Umbilical cord (tissue), 2 donors: ENCODE measurements at places on chromosomes 11 and 22.
A peak's percentile ranks its signal among the peaks of the same experiment; 100 is the strongest.

DNA sequence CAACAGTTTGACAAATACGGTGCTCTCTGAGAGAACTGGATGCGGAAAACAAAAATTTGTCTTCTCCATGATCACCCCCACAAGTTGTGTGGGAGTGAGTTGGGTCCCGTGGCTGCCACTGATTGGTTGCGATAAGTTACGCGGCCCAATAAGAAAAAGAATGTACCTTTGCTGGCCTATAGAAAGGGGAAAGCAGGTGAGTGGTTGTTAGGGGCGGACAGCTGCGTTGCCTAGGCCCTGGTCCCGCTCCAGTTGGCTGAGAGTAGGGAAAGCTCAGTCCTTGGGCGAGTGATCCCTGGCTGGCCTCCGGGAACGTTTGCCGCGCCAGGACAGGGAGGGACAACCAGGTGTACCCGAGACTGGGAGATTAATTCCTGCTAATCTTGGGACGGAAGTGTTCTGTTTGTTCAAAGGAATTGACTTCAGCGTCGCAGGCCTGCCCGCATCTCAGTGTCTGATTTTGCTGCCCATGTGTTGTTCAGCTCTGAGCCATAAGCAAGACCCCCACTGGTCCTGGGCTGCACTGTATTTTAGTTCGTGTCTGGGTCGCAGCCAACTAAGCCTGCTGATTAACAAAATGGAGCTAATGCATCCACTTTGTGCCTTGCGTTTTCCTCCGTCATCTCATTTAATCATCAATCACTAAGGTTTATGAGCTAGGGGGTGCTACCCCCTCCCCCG, 773 bp upstream of the SYVN1 start:
- DNase-seq = peak; percentile 97

DNA sequence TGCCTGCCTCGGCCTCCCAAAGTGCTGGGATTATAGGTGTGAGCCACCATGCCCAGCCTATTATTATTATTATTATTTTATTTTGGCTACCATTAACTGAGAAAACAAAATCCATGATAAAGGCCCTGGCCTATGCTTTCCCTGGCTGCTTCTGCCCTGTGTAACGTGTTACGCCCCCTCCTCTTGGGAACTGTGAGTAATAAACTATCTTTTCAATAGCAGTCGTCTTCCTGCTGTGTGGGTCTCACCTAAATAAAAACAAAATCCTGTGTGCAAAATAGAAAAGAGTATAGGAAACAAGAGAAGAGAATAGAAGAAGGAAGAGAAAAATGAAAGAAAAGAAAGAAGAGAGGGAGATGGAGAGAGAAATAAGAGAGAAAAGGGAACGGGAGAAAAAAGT, 237.0 kb downstream of the MIAT start:
- DNase-seq = no peak

GRCh38 chr11:126109941-126110731, 47.5 kb upstream of the CDON start:
- no peak for DNase-seq

DNA sequence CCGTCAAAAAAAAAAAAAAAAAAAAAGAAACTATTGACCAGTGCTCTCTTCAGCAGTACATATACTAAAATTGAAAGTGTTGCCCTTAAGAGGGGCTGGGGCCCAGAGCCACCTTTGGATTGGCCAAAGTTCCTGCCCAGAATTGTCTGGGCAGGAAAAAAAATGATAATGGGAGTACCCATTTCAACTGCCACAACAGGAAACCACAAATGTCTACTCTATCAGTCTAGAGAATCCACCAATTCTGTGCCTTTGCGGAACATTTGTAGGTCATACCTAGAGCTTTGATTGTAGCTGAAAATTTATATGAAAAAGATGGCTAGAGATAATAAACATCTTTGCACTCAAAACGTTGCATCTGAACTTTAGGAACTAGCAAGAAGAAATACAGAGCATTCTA, 69.4 kb downstream of the FAM76B start:
- no peak for DNase-seq

DNA sequence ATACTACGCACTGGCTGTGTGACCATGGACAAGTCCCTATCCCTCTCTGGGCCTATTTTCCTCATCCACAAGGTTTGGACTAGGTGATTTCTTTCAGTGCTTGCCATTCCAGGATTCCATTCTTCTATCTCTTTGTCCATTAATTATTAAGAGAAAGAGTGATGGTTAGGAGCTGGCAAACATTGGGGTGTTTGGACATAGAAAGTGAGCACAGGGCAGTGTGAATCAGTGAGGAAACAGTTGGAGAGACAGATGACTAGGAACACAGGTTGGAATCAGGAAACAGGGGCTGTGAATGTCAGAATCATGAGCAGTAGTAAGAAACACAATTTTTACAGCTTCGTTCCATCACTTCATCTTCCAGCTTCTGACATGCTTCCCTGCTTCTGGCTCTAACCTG, 211.8 kb downstream of the INSC start:
- no peak for DNase-seq

DNA sequence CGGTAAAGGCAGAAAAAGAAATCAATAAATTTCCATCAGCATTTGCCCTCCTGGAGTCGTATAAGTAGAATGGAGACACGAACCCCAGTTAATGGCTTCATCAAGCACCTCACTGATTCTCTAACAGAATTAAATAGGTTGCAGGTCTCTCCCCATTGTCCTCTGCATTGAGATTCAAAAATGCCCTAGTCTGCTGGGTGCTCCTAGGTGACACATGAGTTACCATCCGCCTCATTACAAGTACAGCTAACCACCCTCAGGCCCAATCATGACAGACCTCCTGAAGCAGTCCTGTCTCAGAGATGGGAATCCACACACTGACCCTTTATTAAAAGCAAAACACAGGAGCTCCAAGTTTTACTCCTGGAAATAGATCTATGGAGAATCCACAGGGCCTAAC, 31.4 kb downstream of the HSPA8 start:
- DNase-seq = no peak

DNA sequence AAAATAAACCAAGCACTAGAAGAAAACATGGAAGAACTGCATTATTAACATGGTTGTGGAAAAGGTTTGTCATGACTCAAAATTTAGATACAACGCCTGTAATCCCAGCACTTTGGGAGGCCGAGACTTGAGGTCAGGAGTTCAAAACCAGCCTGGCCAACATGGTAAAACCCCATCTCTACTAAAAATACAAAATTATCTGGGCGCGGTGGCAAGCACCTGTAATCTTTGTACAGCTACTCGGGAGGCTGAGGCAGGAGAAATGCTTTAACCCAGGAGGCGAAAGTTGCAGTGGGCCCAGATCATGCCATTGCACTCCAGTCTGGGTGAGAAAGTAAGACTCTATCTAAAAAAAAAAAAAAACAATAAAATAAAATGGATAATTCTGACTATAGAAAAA, 23.7 kb downstream of the GNB1L start:
- DNase-seq = no peak

- DNase-seq = no peak
Observed at GRCh38 chr22:37870273-37870672, 21.1 kb downstream of the EIF3L start.

GRCh38 chr11:87871056-87871455, 304.2 kb downstream of the RAB38 start:
- DNase-seq = no peak

- no peak for DNase-seq
Observed at GRCh38 chr22:45603619-45604018, 68.0 kb upstream of the ATXN10 start.

- DNase-seq = no peak
Observed at GRCh38 chr11:62842171-62842741, 2.9 kb upstream of the WDR74 start.

DNA sequence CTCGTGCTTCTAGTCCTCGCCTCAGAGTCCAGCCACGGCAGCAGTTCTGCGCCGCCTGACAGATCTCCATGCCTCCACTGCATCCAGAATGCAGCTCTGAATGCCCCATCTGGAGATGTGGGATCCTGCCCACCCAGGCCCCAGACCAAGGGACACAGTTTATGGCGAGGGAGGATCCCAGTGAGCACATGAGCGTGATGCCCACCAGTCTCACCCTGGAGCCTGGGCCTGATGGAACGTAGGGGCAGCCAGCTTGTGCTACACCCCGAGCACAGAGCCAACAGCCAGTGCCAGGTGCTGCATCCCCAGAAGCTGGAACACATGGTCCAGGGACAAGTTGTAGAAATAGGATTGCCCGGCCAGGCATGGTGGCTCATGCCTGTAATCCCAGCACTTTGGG, 10.4 kb downstream of the IGLL1 start:
- no peak for DNase-seq

GRCh38 chr11:110891411-110891810, 179.2 kb upstream of the ARHGAP20 start:
- peak; percentile 78 for DNase-seq

- no peak for DNase-seq
Observed at GRCh38 chr22:37764622-37765021, 43.1 kb upstream of the GCAT start.

GRCh38 chr22:25572708-25573171, 8.3 kb downstream of the GRK3 start:
- DNase-seq = no peak

- DNase-seq = no peak
Observed at GRCh38 chr11:100232006-100232405, 455.1 kb upstream of the ARHGAP42 start.

- DNase-seq = no peak
Observed at GRCh38 chr11:68140496-68141245, 19.5 kb upstream of the CHKA start.

DNA sequence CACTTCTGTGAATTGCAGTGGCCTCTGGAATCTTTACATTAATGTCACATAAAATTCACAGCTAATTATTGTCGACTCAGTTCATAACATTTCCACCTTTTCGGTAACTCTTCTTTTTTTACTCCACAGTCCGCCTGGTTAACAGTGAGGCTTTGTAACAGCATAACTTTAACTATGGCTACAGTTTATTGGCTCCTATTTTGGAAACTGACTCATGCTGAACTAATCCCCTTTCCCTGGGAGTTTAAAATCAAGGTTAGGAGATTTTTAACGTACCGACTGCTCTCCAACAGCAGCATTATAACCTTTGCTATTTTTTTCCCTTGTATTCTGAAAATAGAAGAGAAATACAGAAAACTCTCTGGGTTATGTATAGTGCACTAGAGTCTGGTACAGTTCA, 3.2 kb upstream of the POGLUT3 start:
- peak; percentile 74 for DNase-seq

DNA sequence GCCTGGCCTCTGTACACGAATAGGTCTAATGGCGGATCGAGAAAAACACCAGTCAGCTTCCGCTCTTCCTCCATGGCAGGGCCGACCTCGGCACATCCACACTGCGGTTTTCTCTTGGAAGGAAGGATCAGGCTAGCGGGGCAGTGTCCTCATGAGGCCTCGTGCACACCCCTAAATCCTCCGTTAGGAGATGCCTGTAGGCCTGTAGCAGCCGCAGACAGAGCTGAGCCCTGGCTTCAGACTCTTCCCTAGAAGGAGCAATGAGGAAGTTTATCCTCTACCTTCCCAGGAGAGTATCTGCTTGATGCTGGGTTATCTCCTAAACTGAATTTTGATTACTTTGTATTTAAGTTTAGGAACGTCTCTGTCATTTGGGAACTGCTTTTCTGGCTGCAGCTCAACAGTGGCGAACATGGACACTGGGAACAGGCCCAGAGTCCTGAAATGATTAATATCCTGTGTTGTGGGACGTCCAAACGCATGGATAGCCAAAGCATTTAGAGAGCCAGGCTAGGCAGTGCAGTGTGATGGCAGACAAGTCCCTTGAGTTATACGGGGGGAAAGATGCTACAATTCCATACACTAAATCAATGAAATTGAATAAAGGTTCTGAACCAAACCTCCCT, 16.5 kb upstream of the BMAL1 start:
- DNase-seq = no peak

GRCh38 chr11:69791276-69792180, 16.4 kb upstream of the FGF4 start:
- DNase-seq = peak; percentile 84

DNA sequence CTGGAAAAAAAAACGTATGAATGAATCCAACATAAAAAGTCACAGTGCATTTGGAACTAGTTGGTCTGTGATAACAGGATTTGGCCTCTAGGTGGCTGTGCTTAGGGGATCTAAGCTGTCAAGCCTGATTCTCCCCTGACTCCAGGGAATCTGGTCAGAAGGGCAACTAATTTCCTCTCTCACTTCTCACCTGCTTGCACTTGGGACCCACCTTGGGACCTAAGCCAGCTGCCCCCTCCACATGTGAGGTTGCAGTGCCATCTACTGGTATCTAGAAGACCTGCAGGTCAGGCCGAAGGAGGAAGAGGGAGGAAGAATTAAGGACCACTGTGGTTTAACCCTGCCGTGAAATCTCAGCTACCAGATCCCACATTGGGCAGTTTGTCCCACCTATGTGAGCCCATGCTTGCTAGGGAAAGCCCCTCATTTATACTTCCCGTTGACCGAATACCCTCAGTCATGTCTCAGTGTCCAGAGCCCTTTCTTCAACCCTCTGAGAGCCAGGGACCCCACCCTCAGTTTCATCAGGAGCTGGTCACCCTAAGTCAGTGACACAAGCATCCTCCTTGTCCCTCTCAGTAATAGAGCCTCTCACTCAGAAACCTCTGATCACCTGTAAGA, 33.2 kb upstream of the CAVIN3 start:
- DNase-seq = peak; percentile 44

DNA sequence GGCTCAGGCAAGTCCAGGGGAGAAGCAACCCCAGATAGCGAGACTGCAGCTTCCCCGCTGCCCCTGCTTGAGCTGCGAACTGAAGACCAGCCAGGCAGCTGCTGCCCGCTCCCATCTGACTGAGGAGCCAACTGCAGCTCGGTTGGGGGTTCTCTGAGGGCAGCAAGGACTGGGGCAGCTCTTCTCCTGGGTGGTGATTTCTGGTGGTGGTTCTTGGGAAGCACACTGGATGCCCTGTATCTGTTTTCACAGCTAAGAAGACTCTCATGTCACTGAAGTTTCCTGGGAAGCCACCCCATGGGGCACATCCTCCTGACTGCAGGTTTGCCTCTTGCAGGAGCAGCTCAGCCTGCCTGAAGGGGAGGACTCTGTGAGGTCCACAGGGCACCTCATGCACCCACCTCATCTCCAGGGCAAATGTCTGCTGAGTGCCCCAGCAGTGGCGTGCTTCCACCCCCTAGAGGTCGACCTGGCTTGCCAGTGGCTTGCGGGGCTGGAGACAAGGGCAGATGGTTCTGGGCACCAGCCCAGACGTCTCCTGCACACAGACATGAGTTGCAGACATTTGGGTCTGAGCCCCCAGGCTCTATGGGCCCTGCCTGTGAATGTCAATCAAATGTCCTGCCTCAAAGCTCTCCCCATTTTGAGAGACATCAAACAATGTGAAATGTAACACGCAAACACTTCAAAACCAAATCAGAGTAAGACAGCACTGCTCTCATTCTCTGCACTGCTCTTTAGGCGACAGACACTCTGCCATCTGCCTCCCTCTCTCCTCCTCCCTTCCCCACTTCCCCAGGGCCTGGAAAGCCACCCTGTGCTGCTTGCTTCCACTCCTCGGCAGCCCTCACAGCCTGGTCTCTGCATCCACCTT, 800.9 kb downstream of the BRD1 start:
- no peak for DNase-seq
